ENCODE measurements at places on chromosomes 12 and 14.
A peak's percentile ranks its signal among the peaks of the same experiment; 100 is the strongest.

GRCh38 chr12:129489100-129489676 is 414.6 kb downstream of the TMEM132D start:
- no peak for DNase-seq

DNA sequence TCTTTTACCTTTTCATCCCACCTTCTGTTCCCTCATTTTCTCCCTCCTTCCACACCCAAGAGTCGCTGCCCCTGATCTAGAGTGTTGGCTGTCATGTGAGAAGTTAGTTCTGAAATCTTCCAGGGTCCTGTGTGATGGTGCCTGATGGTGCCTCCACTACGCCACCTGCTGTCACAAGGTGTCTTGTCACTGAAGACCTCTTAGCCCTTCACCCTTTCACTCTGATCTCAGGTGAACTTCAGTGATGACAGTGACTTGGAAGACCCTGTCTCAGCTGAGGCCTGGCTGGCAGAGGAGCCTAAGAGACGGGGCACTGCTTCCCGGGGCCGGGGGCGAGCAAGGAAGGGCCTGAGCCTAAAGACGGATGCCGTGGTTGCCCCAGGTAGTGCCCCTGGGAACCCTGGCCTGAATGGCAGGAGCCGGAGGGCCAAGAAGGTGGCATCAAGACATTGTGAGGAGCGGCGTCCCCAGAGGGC is 7.6 kb upstream of the PFDN5 start:
- peak; percentile 76 for DNase-seq

DNA sequence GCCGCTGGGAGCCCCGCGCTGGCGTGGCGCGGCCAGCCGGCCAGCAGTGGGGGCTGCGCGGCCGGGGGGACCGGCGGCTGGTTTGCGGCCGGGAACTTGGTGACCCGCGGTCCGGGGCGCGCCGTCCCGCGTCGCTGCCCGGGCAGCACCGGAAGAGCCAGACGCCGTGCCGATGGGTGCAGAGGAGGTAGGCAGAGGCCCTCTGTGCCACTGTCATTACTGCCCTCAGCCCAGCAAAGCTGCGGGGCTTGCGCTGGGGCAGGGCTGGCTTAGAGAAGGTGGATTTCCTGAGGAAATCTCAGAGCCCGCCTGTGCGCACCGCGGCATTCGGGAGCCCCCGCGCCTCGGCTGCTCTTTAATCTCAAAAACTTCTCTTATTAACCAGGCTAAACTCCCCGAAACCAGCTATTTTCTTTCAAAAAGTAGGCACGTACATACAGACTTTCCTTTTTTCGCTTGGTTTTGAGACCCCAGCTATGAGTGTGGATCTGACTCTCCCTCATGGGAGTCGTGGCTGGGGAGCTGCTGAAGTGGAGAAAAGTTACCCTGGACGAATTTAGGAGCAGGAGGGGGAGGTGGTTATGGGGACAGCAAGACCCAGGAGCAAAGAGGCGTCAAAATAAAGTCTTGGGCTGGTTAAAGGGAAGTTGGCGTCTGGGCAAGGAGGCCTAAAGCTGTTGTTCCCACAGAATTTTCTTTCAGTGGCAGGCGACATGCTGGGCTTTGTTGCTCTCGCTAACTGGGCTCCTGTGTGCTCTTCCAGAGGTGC is 802 bp downstream of the SUSD6 start:
- DNase-seq, result peak; percentile 61

DNA sequence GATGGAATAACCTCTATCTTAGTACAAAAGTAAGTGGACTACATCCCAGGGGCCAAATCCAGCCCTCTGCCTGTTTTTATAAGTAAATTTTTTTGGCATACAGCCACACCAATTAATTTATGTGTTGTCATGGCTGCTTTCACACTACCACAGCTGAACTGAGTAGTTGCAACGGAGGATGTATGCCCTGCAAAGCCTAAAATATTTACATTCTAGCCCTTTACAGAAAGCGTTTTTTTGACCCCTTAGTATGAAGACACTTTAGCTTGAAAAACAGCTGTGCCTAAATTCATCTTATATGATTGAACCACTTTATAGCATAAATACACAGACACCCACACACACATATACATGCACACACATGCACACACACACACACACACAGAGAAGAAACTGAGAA is 501.6 kb downstream of the EGLN3 start:
- DNase-seq, result no peak

DNA sequence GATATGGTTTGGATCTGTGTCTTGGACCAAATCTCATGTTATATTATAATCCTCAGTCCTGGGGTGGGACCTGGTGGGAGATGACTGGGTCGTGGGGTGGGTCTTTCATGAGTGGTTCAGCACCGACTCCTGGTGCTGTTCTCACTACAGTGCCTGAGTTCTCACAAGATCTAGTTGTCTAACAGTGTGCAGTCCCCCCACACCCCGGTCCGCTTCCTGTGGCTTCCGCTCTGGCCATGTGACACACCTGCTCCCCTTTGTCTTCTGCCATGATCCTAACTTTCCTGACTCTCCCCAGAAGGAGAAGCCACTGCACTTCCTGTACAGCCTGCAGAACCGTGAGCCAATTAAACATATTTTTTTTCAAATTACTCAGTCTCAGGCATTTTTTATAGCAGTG is 1262.2 kb downstream of the TMEM121 start:
- DNase-seq, result no peak

DNA sequence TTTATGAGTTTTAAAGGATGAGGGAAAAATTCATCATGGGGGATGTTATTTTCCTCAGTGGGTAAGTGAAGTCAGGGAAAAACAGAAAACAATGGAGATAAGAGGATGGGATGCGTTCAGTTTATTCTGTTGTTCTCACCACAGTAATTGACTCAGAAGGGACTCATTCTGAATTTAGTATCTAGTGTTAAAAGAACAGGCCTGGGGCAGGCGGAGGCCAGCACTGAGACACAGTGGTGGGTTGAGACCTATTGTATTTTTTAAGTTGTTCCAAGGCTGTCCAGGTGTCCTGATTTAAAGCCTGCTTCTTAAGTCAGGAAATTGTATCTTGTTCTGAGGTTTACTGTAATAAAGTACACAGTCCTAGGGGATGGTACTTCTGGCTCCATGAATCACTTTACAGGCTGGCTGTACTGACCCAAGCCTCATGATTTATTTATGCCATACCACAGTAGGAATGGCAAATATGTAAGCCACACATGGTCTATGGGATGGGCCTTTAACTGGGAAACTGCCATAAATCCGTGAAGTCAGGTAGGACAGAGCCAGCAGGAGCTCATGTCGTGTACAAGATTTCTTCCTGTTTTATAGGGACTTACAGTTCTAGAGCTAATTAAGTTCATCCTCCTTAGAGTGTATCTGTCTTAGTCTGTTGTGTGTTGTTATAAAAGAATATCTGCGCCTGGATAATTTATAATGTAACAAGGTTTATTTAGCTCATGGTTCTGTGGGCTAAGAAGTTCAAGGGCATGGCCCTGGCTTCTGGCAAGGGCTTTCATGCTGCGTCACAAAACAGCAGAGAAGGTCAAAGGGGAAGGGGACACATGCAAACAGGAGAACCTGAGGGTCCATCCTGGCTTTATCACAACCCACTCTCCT is 244.1 kb downstream of the FBXL14 start:
- no peak for DNase-seq

DNA sequence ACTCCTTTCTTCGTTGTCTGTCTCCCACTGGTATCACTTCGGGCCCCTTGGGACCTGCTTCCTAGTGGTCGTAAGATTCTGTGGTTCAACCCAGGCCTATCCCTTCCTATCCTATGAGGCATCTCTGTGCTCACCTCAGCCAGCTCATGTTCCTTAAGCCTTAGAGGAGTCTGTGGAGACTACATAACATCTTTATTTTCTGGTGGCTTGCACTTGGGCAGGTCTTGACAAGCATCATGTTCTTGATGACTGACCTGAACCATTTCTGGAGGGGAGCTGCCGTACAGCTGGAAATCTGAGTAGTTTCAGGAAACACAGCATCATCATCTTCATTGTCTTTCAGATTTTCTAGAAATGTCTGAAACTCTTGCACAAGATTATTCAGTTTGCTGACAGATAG is 69.3 kb downstream of the PPFIBP1 start:
- DNase-seq, result no peak

DNA sequence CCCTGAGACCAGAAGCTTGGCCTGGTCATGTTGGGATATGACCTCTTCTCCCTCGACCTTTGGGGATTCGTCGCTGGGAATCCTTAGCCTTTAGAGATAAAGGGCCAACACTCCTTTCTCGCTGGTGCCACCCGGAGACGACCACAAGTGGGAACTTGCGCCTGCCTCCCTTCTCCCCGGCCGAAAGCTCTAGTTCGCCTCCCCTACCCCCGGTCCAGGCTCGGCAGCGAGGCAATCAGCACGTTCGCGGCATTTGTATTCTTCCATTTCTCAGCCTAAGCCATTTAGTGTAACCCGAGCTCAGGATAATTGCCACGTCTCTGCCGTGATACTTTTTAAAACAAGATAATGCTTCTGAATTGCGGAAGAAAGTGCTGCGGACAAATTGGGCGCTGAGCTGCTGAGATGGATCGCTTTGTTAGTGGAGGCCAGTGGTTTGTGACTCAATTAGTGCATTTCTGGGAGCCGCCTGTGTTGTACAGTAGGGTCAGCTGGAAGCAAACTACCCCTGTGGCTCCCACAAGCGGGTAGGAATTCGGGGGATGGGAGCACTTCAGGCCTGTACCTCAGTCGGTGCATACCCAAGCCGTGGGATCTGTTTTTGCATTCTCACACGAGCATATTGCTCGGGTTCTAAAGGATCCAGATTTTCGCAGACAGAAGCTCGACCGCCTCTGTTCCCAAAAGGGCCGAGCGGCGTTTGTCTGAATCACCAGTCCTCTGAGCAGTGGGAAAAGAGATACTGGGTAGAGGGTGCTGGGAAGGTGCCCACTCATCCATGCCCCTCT is 6.8 kb upstream of the SIX1 start:
- peak; percentile 15 for DNase-seq

GRCh38 chr12:71782017-71782416 is 27.4 kb downstream of the RAB21 start:
- DNase-seq, result no peak

GRCh38 chr14:102525219-102525928 is 15.8 kb upstream of the ANKRD9 start:
- peak; percentile 61 for DNase-seq

GRCh38 chr12:12954878-12955625 is 3.1 kb upstream of the GPRC5D start:
- no peak for DNase-seq

DNA sequence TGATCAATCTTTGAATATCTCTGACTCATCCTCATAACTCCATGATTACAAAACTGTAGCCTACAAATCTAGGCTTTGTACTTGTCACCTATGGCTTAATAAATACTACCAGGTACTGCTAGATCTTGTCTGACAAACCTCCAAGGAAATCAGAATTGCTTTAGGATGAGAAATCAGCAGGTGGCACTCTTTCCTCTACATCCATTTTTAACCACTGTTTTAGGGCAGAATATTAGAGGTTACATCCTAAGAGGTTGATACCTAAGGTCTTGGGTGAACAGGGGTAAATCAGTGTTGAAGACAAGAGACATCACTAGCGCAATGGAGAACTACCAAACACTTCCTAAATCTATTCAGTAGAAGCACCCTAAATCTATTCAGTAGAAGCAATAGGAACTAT is 63.1 kb upstream of the SOX5 start:
- no peak for DNase-seq

DNA sequence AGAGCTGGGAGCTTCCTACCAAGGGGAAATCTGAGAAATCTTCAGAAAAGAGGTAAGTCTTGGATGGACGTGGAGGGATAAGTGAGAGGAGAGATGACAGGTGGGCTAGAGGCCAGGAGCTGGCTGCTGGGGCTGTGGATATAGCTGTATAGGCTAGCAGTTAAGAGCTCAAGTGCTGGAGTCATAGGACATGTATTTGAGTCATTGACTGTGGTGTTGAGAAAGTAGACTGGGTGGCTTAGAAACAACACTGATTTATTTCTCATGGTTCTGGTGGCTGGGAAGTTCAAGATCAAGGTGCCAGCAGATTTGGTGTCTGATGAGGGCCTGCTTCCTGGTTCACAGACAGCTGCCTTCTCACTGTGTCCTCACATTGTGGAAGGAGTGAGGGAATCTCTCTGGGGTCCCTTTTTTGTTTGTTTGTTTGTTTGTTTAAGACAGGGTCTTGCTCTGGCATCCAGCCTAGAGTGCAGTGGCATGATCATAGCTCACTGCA is 151.1 kb upstream of the FUT8 start:
- DNase-seq, result no peak

DNA sequence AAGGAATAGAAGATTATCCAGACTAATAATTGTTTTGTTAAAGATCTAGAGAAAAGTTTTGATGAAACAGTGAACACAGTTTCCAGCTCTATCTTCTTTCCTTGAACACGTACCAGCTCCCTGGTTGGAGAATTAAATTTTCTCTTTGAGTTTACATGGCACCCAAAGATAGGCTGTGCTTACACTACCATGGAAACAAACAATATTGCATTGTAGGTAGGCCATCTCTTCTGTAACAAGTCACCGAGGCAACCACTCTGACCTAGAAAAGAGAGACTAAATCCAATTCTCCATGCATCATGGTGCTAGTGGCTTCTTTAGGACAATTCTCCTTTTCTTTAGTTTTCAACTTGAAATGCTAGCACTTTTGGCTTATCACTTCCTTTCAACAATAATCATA is 9.9 kb downstream of the BMAL2 start:
- no peak for DNase-seq

GRCh38 chr12:75814851-75815754 is 216.5 kb downstream of the PHLDA1 start:
- no peak for DNase-seq

DNA sequence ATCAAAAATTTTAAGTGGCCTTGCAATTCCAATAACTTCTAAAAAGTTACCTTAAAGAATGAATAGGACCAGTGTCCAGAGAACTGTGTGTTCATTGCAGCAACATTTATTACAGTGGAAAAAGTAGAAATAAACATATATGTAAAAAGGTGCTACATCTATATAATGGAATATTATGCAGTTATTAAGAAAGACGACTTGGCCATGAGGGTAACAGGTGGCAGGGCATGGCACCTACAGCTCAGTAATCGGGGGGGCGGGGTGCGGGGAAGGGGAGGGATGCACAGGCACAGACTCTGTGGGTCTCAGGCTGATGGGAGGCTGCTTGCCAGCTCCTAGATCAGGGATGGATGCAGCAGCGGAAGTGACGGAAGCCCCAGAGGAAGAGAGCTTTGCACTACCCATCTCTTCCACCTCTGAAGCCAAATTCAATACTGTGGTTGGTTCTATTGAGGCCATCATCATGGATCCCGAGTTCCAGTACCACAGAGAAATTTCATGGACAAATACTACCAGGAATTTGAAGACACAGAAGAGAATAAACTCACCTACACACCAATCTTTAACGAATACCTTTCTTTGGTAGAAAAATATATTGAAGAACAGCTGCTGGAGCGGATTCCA is 14.0 kb downstream of the KRT76 start:
- no peak for DNase-seq

GRCh38 chr12:95131589-95132340 is 58.3 kb upstream of the NR2C1 start:
- DNase-seq, result no peak

- no peak for DNase-seq
Measured at GRCh38 chr14:42311876-42312275, 705.2 kb downstream of the LRFN5 start.

Data from activated CD4-positive, alpha-beta memory T cell treated with anti-CD3 and anti-CD28 coated beads for 36 hours (primary cell).